ENCODE measurements at places on chromosomes 2 and 18.

GRCh38 chr2:238996331-238997136, 148.6 kb downstream of the TWIST2 start:
- no peak for DNase-seq

DNA sequence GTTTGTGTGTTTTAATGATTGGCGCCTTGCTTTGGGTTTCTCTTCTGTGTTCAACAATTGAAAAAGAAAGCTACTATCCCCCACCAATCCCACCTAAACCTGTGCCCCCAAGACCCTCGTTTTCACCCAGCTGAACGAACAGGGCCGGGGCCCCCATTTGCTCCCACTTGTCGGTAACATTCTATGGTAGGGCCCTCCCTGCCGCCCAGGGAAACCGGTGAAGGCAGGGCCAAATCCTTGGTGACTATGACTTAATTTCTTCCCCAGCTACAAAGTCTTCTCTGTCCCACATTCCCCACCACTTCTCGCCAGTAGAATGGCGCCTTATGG, 598 bp upstream of the SNRNP200 start:
- DNase-seq, result no peak

DNA sequence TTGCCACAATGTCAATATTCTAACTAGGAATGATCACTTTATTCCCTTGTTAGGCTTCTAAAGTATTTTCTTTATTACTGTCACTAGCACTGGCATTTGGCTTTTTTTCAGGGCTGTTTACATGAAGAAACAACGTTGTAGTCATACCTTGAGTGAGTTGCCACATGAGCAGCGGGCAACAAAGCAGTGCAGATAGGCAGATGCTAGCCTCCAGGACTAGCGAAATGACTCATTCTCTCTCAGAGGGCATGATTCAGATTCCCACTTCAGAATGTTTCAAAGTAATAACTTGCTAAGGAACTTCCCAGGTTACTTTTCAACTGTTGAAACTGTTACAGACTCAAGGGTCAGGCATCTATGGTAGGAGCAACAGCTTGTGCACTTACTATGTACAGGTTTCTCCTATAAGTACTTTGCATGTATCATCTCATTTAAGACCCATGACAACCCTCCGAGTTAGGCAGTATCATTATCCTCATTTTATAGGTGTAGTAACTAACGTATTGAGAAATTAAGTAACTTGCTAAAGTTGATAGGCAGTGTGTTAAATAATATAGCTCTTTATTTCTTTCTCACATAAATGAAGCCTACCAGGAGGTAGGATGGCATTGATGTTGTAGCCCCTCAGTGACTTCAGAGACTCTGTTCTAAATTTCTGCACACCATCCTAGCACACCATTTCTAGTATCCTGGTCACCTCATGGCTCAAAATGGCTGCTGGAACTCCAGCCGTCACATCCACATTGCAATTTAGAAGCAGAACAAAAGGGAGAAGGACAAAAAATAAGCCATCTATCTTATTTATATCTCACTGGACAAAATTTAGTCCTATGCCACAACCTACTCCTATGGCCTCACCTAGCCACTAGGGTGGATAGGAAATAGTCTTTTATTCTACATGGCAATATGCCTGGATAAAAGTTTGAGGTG, 83.3 kb downstream of the ICOS start:
- DNase-seq, result no peak

GRCh38 chr18:32910694-32911296, 138.0 kb upstream of the KLHL14 start:
- no peak for DNase-seq
